ENCODE measurements at places on chromosomes 2 and 18. TPM values are rescaled to one million over a fixed set of nuclear protein-coding genes. Genes with fewer than 3 reads are reported as not detected.

The SCN3A gene
- 0.12 TPM for total RNA-seq

- peak; percentile 48 for DNase-seq
These were observed 26.9 kb upstream of the PPP1R1C start for GRCh38 chr2:181958726-181959125.

The CENPA gene
- 42.4 TPM for total RNA-seq

The DAW1 gene
- total RNA-seq, result 1.0 TPM

The G6PC2 gene
- total RNA-seq, result not detected

The ZNF385B gene
- 0.81 TPM for total RNA-seq

The LDAH gene
- total RNA-seq, result not detected

The IL1RL1 gene
- total RNA-seq, result 4.9 TPM

DNA sequence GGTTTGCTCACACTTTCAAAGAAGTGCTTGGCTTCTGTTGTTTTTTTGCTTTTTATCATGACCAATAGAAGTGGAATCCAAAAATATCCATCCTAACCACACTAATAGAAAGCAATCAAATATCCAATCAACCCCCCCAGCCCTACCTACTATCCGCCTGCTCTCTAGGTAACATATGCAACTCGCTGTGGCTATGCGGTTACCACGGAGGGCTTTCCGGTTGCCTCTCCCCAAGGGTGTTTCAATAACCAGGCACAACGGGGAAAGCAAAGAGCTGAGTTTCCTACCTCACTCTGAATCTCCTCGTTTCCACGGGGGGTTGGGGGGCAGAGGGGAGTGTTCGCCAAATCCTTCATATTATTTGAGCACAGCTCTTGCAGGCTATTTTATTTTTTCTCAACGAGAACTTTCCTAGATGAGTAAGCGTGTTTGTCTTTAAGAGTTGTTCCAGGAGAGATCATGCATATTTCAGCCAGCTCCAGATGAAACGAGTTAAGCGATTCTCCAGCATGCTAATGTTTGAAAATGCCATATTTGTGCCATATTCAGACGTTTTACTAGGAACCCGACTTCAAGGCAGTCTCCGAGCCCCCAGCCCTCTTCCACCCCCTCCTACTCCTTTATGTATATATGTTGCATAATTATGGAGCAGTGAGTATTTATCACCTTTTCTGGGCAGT lies 30.3 kb downstream of the PAX3 start:
- no peak for DNase-seq

- no peak for DNase-seq
These were observed 495.1 kb upstream of the TCF4 start for GRCh38 chr18:56083097-56083521.

DNA sequence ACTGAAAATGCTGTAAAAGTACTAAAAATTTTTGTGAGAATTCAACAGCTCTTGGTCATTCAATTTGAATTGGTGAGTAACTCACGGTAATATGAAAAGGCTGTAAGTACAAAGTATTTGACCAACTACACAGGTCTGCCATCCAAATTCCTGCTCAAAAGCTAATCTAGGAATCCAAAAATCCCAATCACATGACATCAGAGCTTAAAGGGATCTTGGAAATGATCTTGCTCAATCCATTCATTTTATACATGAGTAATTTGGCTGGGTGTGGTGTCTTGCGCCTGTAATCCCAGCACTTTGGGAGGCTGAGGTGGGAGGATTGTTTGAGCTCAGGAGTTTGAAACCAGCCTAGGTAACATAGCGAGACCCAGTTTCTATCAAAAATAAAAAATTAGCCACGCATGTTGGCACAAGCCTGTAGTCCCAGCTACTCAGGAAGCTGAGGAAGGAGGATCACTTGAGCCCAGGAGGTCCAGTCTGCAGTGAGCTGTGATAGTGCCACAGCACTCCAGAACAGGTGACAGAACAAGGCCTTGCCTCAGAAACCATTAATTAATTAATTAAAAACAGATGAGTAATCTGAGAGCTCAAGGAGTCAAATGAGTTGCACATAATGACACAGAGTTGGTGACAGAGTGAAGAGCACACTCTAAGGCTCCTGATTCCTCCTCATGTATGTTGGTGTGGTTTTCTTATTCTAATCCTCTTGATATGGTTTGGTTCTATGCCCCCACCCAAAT lies 19.8 kb downstream of the SPIRE1 start:
- peak; percentile 80 for DNase-seq

The RTKN gene
- 138 TPM for total RNA-seq

GRCh38 chr2:74414441-74414840 lies 7.0 kb downstream of the C2orf81 start:
- no peak for DNase-seq

GRCh38 chr2:160197587-160197986 lies 2.5 kb downstream of the ITGB6 start:
- no peak for DNase-seq

The ASTL gene
- total RNA-seq, result not detected

- DNase-seq, result no peak
These were observed 152.8 kb downstream of the PID1 start for GRCh38 chr2:229118336-229118735.

The KCNJ13 gene
- not detected for total RNA-seq

DNA sequence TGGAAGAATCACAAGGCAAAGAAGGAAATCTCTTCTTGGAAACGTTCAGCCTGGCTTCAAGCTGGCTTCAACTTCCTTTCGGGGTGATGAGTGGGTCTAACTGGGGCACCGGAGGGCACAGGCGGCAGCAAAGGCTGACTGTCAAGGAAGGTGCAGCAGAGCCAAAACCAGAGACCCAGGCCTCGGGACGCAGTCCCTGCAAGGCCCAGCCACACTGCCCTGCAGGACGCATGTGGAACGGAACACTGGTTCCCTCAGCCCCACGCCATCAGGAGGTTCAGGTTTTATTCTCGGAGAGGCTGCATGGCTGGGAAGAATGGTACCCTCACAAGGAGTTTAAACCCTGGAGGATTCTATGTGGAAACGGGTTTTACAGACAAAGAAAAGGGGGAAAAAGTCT lies 165.5 kb downstream of the HDAC4 start:
- no peak for DNase-seq

The DARS1 gene
- 56.7 TPM for total RNA-seq

The ADRA2B gene
- total RNA-seq, result not detected

- DNase-seq, result no peak
These were observed 126.3 kb downstream of the C2orf74 start for GRCh38 chr2:61288070-61288841.

- no peak for DNase-seq
These were observed 6.6 kb upstream of the STK11IP start for GRCh38 chr2:219591091-219591490.

DNA sequence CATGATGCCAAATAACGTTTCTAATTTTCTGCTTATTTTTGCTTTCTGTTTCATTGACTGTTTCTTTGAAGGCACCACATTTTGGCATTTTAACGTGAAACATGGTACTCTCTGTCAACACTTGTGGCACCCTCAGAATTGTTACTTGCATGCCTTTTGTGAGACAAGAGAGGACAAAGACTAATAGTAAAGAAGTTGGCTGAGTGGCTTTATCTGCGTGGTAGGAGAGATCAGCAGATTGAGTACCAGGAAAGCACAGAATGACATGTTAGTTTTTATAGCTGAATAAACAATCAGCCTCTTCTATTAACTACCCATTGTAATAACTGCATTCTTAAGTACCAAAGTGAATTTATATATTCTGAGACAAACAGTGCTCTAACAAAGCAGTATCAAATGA lies 8.6 kb downstream of the ZNF638 start:
- DNase-seq, result no peak

The SKA1 gene
- 11.6 TPM for total RNA-seq

- DNase-seq, result peak; percentile 4
These were observed 1167.5 kb downstream of the DPP10 start for GRCh38 chr2:115609978-115610377.

DNA sequence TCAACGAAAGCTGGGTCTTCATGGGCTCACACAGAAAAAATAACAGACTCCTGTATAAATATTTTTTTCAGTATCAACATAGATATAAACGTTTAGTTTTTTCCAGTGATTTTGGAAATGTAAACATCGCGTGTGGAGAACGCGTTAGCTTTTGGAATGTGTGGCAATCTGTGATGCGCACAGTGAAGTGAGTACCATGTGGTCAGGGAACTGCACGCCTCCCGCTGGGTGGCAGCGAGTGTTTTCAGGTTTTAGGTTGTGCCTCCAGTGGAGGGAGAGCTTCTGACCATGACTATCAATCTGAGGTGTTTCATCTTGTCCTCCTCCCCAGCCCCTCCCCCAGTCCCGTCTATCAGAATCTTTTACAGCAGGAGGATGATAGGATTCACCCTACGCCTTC lies 127.8 kb downstream of the ARHGAP28 start:
- no peak for DNase-seq

GRCh38 chr2:217166241-217166850 lies 306.5 kb upstream of the TNP1 start:
- DNase-seq, result peak; percentile 65

GRCh38 chr2:70083344-70084156 lies 3.7 kb upstream of the PCBP1 start:
- peak; percentile 96 for DNase-seq

DNA sequence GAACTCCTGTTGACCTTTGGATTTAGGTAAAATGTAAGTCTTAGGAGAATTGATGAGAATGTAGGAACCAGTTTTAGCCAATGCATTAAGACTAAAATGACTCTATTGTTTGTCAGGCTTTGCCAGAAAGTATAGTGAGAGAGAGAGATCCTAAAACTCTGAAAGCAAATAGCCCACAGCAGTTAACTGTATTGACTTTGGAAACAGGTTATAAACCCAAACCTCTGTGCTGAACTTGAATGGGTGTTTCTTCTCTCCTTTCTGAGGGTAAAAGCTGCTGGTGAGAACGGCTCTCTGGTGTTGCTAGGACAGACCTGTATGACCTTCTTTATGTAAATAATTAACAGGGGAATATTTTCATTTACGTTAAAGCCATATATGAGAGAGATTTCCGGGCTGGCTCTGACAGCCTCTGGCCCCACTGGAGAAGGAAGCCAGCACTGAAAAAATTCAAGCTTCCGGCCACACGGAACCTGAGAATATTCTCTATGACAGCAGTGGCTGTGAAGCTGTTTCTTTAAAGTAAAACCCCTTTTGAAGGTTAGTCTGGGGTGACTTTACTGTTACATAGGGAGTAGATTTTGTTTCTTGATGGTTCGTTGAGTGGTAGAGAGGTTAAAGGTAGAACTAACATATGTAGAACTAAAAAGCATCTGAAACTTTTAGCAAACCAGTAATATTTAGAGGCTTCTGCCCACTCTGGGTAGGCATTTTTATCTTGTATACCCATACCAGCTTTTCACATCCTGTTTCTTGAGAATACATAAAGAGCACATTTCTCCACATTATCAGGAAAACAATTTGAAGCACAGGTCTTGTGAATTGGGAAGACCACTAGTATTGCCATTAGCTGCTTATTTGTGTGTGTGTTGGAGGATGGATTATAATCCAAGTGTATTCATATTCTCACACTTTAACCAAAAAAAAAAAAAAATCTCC lies 123.8 kb downstream of the SPTBN1 start:
- peak; percentile 89 for DNase-seq

DNA sequence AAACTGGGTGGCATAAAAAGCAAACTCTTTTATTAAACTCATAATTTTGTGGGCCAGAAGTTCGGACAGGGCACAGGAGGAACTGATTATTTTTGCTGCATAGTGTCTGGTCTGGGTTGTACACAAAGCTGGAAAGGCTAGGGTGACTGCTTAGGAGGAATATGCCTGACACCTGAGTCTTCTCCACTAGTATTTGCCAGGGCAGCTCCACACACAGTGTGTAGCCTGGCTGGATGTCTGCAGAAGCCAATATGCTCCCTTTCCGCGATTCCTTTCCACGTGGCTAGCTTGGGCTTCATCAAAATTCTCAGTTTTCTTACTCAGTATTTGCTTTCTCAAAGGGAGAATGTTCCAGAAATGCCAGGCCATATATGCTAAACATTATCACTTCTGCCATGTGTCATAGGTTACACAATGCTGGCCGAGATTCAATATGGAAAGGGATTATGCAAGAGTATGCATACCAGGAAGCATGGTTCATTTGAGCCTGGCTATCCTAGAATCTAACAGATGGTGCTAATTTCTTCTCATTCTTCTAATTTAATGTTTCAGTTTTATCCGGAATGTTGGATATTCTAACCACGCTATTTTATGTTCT lies 142.7 kb upstream of the DOK6 start:
- DNase-seq, result peak; percentile 28

GRCh38 chr18:12750076-12750714 lies 47.4 kb downstream of the PSMG2 start:
- no peak for DNase-seq

The COLEC11 gene
- total RNA-seq, result 0.44 TPM

The ANKRD30BL gene
- total RNA-seq, result not detected

DNA sequence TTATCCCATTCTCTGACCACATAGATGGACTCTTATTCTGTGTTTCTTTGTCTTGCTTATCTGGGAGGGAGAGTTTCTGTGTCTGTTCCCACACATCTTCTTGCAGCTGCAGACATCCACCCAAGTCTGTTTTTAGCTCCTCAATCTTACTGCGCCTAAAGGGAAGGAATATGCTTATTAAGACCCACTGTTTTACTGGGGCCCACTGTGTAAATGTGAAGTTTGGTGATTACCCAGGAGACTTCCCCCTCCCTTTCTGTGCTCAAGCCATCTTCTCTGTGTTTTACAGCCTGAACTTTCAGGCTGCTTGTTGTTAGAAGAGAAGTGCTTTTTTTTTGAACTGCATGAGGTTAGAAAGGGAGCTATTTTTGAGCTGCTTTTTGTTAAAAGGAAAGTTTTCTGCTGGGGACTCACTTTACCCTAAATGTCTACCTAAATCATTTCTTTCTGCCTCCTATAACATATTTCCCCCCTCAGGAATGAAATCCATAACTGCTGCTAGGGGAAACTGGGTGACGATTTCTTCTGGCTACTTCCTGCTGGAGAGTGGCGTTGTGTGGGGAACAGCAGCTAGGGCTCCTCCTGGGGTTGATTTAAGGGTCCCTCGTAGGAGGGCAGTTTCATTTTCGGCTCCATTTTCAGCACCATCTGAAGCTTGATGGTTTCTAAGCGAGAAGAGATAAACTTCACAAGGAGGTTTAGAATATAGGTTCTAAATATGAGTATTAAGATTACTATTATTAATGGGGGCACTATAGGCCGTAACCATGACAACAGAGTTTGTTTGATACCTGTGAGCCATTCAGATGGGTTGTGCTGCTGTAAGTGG lies 39.5 kb upstream of the GMCL1 start:
- no peak for DNase-seq

The RNF152 gene
- total RNA-seq, result 2.8 TPM
